ENCODE measurements at places on chromosomes 3 and 15. TPM values are rescaled to one million over a fixed set of nuclear protein-coding genes. Genes with fewer than 3 reads are reported as not detected.

TICRR gene
- total RNA-seq, result 37.3 TPM

AHSG gene
- 1.1 TPM for total RNA-seq

DNA sequence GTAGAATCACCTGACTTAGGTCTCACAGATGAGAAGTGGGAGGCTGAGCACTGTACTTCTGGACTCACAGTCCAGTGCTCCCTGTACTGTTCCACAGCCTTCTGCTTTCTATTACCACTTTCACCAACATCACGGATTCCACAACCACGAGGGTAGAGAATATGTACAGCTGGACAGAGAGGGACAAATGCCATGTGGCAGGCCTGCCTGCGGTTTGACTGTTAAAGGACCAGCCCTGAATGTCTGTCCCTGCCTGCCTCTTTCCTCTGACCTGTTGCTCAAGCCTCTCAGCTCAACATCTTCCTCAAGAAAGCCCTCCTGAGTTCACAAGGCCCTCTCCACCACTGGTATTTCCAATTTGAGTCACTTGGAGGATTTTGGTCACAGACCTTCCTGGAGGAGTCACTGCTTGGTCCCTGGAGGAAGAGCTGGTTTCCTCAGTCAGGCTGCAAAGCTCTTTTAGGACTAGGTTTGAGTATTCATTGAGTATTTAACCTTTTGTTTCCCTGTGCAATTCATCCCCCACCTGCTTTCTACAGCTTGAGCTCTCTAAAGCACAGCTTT is 49.1 kb downstream of the RAB11A start:
- DNase-seq, result no peak

GRCh38 chr15:58039079-58040035 is 26.2 kb downstream of the ALDH1A2 start:
- no peak for DNase-seq

DNA sequence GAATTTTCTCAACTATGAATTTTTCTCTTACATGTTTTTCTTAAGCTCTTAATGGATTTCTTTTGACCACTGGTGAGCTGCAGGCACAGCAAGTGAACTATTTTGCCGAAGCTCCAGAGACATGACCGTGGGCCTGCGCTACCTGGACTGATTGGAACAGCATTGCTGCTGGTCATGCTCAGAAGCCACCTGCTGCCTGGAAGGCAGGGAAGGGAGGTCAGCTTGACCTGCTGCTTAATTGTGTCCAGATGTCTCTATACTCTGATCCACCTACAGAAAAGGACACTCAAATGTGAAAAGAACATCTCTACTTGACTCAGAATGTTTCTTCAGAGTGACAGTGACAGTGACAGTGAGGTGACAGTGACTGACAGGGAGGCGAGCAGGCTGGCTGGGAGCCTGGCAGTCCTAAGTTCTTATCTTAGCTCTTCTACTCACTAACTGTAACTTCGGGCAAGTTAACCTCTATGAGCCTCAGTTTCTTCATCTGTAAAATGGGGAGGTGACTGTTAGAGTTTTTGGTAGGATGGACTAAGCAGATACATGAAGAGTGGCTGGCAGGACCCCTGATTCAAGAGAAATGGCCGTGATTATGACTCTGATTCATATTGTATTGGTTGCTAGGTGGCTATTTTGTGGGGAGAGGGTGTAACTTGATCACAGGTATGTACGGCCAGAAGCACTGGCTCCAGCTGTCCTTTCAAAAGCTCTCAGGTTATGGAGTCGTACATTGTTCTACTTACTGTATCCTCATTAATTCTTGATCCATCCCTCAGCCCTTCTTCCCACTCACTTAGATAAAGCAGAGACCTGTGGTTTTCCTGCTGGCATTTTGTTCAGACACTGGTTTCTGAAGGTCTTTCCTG is 54.8 kb upstream of the DLG1 start:
- no peak for DNase-seq

NUTM1 gene
- total RNA-seq, result 0.61 TPM

- no peak for DNase-seq
These were observed 110.1 kb upstream of the CTDSPL start for GRCh38 chr3:37751537-37751936.

DNA sequence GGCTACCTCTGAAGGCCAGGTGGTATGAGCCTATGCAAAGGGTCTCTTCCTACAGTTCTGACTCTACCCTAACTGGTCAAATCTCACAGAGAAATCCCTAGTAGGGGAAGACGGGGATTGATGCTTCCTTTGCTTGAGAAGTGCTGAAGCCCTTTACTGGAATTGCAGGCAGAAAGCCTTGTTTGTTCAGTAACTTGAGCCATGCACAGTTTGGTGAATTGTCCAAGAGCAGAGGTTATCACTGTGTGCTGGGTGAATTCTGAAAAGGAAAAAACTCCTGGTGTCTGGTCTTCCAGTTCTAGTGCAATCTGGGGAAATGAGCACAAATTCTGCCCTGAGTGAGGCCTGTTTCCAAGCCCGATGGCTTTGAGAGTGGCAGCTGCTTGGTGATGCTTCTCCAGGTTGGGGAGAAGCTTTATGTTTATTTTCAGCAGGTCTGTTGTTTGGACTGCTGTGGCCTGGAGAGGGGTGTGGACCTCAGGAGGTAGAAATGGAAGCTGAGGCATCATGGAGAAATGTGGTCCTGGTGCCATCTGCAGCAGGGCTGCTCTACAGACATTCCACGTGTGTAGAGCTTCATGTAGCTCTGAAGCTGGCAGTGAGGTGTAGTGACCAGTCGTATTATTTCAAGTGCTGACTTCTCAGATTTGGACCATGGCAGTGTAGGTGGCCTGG is 60.9 kb downstream of the ARNT2 start:
- DNase-seq, result no peak

DNA sequence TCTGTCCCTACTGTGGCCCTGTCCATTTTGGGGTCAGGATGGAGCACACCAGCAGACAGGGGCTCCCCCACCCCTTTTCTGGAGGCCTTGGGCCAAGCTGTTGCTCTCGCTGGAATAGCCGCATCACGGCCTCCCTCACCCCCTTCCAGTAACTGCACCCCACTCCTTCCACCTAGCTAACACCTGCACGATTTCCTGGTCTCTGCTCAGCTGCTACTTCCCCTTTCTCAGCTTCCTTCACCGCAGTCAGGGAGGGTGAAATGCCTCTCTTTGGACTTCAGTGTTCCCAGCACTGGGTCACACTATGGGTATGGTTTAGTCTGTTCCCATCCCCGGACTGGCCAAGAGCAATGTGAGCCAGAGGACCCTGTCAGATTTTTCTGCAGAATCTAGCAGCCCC is 400.2 kb downstream of the MCTP2 start:
- DNase-seq, result no peak

DNA sequence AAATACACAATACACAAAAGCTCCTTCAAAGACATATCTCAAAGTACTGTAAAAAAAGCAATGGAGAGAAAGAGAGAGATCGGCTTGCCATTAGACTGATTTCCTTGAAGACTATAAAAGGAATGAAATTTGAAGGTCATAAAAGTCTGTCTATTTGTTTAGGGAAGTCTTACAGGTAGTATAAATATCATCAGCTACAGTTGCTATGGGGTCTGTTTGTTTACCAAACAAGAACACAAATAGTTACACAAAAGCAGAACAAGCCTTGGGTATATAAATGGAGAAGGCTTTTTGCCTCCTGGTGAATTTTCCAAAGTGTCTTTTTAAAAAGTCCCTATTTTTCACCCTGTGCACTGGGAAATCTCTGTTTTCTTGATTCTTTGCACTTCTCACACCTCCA is 552.3 kb downstream of the FOXP1 start:
- no peak for DNase-seq
